ENCODE measurements at places on chromosomes 3 and 15.

GRCh38 chr15:67107014-67107812 is 41.8 kb downstream of the SMAD3 start:
- no peak for DNase-seq

GRCh38 chr15:70240820-70241430 is 143.2 kb upstream of the TLE3 start:
- no peak for DNase-seq

DNA sequence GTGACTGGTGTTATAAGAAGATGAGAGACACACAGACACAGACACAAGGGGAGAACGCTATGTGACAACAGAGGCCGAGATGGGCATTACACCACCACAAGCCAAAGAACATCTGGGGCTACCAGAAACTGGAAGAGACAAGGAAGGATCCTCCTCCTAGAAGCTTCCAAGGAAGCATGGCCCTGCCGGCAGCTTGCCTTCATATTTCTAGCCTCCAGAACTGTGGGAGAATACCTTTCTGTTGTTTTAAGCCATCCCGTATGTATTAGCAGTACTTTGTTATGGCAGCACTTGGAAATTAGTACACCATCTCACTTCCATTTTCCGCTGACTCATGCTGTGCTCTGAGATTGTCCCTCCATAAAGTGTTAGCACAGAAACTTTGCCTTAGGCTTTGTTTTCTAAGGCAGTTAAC is 38.7 kb upstream of the CA12 start:
- DNase-seq: no peak

DNA sequence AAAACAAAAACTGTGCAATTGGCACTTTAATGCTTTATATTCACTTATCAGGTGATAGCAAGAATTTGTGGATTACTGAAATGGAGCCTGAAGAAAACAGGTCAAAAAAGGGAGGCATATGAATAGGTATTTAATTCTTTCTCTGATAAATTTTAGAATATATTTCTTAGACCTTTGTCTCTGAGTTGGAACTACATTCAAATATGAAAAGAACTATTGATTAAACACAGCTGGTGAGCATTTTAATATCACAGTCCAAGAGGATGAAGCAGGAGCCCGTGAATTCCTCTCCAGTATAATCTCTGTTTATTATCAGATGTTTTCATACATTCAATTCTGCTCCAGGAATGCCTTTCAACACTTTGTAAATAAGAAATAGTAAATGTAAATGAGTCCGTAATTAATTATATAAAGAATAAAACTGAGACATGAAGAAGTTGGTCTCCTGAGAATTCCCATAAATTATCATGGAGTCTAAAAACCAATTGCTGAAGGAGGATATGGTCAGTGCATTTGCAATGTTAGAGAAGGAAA is 86.3 kb upstream of the ARHGEF26 start:
- no peak for DNase-seq

- no peak for DNase-seq
Measured at GRCh38 chr15:77808075-77808474, 175.4 kb upstream of the LINGO1 start.

GRCh38 chr3:97102641-97103040 is 288.2 kb downstream of the EPHA6 start:
- no peak for DNase-seq

DNA sequence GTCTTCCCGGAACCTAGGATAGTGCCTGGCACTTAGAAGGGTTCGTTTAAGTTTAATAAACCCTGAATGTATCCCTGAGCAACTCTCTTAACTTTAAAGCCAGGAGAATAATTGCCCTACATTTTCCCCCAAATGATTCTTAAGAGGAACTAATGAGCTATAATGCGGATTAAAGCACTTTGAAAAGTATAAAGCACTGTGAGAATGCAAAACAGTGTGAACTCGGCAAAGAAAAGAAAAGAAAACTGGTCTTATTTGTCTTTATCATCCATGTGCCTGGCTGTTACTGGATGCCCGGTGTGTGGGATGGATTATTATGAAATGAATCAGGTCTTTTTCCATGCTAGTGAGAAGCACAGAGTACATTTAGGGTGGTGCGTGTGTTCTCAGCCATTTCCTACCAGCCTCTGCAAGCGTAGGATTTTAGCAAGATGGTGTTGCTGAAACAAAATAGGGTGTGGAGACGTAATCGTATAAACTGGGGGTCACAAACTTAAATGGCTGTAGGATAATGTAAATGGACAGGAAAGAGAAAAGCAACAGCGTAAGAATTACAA is 983 bp downstream of the KBTBD12 start:
- DNase-seq: no peak

DNA sequence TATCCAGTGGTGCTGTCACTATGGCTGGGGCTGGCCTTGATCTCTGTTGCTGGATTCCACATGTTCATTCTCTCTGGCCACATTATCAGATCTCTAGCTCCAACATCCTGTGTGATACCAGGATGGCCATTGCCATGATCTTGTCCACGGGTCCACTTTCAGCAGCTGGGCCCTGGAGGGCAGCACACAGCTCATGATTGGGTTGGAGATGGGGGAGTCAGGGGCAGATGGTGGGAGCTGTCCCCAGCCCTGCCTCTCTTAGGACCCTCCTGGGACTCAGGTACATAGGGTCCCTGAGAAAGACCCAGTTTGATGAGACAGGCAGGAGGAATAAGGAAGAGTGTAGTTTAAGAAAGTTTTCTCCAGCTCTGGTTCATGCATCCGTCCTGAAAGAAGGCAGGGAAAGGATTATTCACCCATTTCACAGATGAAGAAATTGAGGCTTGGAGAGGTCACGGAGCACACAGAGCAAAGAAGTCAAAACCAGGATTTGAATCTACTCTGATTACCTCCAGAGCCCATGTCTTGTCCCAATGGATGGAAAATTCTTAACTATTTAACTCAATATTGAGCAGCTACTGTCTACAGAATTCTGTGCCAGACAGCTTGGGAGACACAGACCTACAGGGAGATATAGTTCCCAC is 100.5 kb downstream of the LINGO1 start:
- no peak for DNase-seq

GRCh38 chr3:184186184-184186901 is at the start of gene ABCF3:
ABCF3 (plus strand) TSS chr3:184186199; CDS start chr3:184186208, 9 bp downstream.
- no peak for DNase-seq

DNA sequence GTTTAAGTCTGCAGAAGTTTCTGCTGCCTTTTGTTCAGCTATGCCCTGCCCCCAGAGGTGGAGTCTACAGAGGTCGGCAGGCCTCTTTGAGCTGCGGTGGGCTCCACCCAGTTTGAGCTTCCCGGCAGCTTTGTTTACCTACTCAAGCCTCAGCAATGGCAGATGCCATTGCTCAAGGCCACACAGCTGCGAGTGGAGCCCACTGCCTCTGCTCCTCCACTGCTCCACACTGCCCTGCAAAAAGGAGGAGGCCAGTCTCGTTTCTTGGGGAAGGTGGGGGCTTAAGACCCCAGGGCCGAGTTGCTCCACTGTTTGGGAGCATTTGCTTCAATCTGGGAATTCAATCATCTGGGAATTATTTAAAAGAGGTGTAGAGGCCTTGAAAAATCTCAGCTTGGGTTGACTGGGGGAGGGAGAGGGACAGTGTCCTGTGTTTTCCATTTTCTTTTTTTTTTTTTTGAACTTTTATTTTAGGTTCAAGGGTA is 144.6 kb upstream of the MEF2A start:
- peak; percentile 66 for DNase-seq

DNA sequence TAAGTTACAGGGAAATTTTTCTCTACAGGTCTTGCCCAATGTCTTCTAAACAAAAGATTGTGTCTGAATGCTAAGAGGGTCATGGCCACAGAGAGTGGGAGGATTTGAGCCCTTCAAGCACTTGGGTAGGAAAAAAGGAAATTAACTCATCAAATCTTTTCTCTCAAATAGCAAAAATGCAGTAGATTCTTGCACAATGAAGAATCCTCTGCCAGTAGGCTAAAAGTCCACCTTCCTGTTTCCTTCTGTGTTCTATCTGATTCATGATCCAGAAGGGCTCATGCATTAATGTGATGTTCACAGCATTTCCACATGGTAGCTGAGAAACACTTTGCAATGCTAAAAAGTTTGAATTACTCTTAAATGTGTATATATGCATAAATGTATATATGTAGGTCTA is 177.1 kb downstream of the CD47 start:
- no peak for DNase-seq

- no peak for DNase-seq
Measured at GRCh38 chr3:151753846-151754245, 20.1 kb downstream of the AADACL2 start.

- no peak for DNase-seq
Measured at GRCh38 chr3:18436213-18436612, 11.1 kb upstream of the SATB1 start.

DNA sequence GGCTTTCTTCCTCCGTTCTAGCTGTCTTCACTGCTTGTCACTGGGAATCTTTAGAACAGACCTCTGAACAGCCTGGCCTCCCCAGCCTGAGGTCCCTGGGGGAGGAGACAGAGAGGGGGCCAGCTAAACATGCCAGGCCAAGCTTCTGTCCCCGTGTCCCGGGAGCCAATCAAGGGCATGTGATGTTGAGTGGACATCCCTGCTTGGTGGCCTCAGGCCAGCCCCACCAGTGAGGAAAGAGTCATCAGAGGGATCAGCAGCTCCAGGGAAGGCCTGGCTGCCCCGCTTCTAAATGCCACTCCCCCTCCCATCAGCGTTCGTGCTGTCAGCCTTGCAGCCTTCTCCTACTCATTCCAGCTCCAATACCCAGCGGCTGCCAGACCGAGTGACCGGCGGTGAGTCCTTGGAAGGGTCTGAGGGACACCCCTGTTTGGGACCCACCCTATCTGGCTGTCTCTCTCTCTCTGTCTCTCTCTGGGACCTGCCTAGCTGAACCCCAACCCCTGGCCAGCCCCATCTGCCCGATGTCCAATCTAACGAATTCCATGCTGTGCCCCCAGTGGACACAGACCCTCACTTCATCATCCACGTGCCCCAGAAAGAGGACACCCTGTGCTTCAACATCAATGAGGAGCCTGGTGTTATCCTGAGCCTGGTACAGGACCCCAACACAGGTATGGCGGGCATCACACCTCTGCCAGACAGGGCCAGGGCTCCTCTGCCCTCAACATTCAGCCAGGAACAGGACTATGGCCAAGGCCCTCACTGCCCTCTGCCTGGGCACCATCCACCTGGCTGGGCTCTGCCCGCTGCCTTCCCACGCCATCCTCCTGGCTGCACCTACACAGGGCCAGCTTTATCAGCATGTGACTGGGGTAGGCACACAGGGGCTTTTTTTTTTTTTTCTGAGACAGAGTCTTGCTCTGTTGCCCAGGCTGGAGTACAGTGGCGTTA is 6.6 kb upstream of the ITIH3 start:
- no peak for DNase-seq

GRCh38 chr3:183779896-183780465 is 45.4 kb downstream of the MAP6D1 start:
- DNase-seq: no peak

- no peak for DNase-seq
Measured at GRCh38 chr3:180267202-180267843, 230.6 kb upstream of the PEX5L start.

DNA sequence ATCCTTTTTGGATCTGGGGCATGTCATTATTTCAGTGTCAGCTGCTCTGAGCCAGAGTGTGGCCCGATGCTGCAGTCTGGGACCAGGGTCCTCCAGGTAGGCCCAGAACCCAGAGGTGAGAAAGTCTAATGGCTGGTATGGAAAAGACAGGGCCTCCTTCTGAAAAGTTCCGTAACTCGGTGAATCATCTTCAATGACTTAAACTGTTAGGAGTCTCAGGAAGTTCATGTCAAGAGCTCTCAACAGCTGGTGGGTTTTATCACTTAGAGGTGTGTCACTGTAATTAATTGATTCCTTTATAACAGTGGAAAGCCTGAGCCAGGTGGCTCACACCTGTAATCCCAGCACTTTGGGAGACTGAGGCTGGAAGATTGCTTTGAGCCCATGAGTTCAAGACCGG is 28.5 kb upstream of the PDE8A start:
- DNase-seq: no peak

Measured in HuH-7 (cell line).